ENCODE measurements at places on chromosomes 7 and 10.

DNA sequence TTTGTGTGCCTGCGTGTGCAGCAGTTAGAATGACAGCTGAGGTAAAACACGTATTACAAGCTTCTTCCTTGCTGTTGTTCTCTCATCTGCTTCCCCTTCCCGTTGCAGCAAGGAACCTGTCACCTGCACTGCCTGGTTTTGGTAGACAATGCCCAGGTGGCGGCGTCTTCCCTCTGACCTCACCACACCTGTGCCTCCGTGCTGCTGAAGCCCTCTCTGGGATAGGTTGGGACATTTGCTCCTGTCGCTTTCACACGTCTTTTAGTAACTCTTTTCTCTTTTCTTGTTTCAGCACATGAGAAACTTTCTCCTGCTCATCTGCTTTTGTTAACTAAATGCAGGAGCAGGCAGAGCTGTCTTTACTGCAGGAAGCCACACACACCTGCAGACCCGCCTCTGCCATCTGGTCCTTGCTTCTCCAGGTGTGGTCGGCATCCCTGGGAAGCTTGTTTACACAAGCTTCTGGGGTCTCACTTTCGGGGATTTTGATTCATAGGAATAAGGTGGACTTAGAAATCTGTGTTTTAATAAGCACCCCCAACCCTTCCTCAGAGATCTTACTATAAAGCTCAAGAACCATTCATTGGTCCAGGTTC, 60.7 kb upstream of the EXOC6 start:
- DNase-seq = no peak

DNA sequence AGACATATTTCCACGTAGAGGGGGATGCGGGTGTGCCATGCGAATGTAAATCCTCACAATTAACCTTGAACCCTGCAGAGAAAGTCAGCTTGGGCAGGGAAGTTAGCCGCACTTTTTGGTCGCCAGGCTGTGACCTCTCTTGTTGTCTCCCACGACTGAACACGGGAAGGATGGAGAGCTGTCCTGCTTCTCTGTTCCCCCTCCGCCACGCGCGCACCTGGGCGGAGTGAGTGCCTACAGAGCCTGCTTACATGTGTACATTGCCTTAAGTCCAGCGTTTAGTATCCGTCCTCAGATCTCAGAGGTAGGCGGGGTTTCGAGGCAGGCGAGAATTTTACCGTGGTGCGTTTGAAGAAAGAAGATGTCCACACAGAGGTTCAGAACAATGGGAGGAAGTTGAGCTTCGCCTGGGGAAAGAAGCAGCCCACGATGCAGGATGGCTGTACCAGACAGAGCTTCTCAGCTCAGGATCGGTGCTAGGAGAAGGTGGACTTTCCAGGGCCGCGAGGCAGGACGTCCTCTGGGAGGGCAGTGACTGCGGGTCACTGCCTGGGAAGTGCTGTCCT, 482 bp upstream of the ERCC6 start:
- peak; percentile 32 for DNase-seq

- DNase-seq = peak; percentile 45
Observed at GRCh38 chr10:78717200-78717599, 351.6 kb upstream of the ZMIZ1 start.

DNA sequence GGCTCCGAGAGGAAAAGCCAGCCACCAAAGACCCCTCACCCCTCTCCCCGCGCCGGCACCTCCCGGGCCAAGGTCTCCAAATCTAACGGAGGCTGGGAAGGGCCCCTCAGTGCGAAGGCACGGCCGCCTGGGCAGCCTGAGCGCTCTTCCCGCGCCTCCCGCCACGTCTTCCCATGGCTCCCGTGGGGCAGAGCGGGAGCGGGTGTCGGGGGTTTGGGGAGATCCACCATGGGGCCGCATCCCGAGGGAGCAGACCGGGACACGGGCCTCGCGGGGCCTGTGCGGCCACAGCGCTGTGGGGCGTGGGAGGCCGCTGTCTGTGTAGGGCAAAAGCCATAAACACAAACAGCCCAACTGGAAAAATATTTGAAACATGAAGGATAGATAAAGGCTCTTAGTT, 22.4 kb downstream of the GPER1 start:
- no peak for DNase-seq
